ENCODE measurements at places on chromosomes 7 and 10. TPM values are rescaled to one million over a fixed set of nuclear protein-coding genes. Genes with fewer than 3 reads are reported as not detected.

Gene MACC1
- total RNA-seq, result not detected

Gene HOGA1
- total RNA-seq, result 0.91 TPM

Gene AKR1E2
- 8.2 TPM for total RNA-seq

Gene AKR1C4
- total RNA-seq, result not detected

Gene SLC25A40
- 21.6 TPM for total RNA-seq

Gene KLHDC10
- 31.3 TPM for total RNA-seq
